T-helper 22 cell (primary cell): ENCODE measurements at places on chromosomes 1 and 21.

GRCh38 chr1:230857077-230857476, 11.2 kb downstream of the C1orf198 start:
- DNase-seq: no peak

DNA sequence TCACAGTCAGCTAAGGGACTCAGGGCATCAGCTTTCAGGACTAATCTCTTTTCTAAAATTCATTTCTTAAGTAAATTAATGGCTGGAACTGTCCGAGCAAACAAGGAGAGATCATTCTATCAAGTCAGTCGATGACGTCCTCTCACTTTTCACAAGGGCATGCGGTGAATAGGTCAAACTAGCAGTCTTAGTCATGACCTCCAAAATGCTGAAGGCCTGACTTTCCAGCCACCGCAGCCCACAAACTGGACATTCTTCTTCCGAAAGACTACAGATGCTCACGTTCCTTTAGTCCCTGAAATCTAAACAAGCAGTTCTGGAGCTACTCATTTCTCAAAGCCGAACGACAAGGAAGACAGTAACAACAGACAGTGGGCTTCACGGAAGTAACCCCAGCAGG, 127.9 kb downstream of the TIAM1 start:
- DNase-seq: no peak

- no peak for DNase-seq
Observed at GRCh38 chr1:14968251-14968851, 185.2 kb upstream of the TMEM51 start.

- no peak for DNase-seq
Observed at GRCh38 chr1:12376236-12377045, 146.6 kb downstream of the VPS13D start.

DNA sequence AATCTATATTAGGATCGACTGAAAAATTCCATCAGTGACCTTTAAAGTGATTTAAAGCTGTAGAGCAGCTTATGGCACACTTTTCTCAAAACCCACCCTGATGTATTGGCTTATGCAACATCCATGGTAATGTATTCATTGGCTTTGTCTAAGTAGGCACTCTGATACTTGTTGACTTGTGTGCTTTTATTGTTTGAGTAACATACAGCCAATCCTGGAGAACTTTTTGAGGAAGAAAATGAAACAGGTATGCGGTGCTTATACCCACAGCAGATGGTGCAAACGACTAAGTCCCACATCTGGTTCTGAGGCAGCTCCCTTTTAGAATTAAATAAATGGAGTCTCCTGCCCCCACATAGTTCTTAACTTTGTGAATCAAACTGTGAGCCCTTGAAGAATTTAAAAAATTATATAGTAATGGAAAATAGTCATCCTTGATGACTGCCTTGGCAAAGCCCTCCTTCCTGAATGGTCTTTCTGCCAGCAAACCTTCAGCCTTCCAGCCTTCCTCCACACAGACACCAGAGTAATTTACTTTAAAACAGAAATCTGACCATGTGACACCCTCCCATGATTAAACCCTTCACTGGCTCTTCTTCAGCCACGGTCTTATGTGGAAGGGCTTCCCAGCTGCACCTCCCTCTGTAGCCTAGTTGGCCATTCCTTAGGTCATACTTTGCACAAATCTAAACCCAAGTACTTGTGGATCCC, 116.0 kb downstream of the BCAR3 start:
- DNase-seq: no peak

GRCh38 chr1:232225336-232226131, 404.4 kb downstream of the SIPA1L2 start:
- no peak for DNase-seq

DNA sequence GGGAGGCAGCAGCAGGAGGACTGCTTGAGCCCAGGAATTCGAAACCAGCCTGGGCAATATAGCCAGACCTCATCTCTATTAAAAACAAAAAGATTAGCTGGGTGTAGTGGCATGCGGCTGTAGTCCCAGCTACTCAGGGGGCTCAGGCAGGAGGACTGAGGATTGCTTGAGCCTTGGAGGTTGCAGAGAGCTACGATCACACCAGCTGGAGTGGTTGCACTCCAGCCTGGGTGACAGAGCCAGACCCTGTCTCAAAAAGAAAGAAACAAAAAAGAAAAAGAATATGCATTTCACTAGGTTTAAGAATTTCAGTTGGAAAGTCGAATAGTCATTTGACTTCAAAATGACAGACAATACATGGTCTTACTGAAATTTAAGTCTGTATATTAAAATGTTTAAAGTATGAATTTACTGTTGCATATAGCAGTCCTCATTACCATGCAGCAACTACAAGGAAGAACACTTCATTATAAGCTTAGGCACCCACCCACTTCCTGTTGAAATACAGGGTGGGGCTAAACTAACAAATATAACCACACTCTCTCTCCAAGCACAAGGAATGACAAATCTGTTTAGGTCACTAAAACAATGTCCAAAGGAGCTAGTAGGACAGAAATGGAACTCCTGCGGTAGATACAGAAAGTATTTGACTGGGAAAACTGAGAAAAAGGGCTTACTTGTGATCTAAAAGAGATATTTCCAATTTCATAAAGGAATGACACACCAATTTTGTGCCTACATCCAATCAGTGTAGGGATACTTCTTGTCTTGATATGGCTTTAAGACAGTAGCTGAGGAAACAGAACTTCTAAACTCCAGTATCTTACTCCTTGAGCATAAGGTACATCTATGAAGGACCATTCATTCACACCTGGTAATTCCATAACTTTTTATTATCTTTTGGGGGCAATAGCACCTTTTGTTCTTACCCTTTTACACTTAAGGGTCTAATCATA, 44.1 kb downstream of the GPR3 start:
- DNase-seq: no peak

DNA sequence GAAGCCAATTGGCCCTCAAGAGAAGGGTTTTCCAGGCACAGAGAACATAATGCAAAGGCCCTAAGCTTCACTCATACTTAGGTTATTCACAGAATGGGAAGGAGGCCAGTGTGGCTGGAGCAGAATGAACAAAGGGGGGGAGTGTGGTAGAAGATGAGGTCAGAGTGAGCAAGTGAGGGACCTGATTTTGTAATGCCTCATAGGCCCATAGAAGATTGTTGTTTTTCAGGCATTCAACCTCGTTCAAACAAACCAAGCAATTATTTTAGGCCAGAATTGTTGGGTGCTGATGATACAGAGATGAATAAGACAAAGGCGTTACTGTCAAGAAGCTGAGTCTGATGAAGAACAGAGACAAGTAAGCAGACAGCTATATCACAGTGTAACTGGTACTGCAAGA, 54.5 kb upstream of the RAP1A start:
- DNase-seq: no peak

DNA sequence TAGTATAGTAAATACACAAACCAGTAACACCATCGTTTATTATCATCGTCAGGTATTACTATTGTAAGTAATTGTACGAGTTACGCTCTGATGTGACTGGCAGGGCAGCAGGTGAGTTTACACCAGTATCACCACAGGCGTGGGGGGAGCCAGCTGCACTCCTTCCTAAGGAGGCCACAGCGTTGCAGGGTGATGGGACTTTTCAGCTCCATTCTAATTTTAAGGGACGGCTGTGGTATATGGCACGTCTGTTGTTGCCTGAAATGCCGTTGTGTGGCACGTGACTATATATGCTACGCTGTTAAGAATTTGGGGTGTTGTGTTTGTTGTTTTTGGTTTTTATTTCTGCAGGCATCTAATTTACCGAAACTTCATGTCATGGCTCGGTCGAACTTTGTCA, 164.8 kb upstream of the COL6A1 start:
- no peak for DNase-seq

- DNase-seq: no peak
Observed at GRCh38 chr1:206723805-206724472, 39.2 kb downstream of the MAPKAPK2 start.

DNA sequence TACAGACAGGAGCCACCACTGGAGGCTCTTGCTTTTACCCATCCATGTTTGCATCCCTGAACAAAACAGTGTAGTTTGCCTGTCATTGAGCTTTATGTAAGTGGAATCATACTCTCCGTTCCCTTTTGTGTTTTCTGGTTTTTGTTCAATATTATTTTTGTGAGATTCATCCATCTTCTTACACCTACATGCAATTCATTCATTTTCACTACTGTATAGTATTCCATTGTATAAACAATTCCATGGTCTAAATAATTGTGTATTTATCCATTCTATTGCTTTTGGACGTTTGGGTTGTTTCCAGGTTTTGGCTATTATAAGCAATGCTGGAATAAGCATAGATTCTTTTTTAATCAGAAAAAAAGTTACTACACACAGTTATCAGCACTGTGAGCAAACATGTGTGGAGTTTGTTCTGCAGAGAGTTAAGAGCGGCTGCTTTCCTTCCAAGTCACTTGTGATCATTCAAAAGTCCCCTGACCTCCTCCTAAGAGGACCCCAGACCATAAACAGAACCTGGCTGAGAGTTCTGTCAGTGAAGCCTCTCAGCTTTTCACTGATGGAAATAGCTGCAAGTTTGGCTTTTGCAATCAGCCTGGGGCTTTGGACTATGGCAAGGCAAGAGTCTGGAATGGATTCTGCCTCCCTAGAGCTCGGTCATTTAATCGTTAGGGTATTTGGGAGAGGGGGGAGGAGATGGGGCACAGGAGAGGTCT, 5.1 kb upstream of the GPR157 start:
- DNase-seq: no peak

DNA sequence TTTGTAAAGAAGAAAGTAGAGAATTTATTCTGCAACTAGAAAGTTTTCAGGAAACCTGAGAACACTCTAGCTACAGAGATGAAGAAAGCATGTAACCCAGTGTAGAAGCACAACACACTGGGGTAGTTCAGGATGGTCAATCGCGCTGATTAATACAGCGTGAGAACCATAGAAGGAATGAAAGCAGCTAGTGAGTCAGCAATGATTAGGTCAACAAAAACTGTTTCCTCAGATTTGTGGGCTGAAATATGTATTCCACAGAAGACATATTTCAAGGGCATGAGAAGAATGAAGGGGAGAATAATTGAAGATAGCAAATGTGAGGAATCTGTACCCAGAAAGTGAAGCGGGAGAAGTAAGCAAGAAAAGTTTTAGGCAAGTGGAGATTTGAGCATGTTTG, 97.8 kb upstream of the ADGRL2 start:
- no peak for DNase-seq

DNA sequence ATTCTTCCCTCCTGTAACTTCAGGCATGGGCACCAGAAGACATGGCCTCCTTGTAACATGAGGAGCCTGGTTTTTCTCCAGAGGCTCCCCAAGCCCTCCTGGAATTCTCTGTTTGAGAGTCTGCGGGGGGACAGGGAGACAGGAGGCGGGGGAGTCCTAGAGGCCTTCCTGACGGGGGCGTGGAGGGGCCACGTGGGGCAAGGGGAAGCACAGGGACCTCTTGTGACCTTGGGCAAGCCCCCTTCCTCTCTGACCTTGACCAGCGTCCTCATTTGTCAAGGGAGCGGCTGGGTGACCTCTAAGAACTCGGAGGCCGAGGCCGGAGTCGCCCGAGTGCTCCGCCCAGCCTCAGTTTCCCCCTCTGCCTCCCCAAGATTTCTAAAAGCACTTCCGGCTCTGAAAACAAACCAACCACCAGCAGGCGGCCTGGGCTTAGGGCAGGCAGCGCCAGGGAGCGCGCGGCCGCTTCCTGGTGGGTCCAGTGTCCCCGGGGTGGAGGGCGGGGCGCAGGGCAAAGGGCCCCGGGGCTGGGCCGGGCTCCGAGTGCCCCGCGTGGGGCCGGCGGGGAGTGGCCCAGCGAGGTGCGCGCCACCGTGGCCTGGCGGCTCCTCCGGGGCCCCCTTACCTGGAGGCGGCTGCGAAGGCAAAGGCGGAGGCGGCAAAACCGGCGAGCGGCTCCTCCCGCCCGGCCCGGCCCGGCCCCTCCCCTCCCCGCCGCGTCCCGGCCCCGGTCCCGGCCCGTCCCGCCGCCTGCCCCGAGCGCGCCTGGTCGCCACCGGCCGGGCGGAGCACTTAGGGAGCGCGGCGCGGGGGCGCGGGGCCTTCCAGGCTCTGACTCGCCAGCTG, at the start of gene TMCO4:
Gene TMCO4, minus strand, starts transcription at position 687 of the 846 bp plus-strand sequence. CDS start 19,158 bp downstream, outside the sequence.
- peak; percentile 33 for DNase-seq

DNA sequence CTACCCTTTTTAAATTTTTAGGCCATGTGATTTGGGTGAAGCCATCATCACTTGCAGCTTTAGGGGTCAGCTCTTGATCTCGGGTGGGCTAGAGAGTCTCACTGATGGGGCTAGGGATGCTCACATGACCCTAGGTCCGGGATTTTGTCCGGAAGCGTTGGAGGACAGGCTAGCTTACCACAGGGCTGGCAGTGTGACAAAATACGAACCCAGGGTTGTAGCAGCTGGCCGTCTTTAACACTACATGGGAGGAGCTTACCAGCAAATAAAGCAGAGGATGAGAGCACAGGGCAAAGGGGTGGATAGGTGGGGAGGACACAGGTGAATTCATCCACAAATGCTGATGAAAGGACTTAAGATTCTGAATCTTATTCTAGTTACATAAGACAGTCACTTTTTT, 21.9 kb downstream of the GPR161 start:
- no peak for DNase-seq

GRCh38 chr1:187987236-187987776, 1158.6 kb downstream of the PLA2G4A start:
- DNase-seq: no peak

GRCh38 chr1:18977428-18977827, 21.0 kb upstream of the IFFO2 start:
- DNase-seq: no peak

- DNase-seq: no peak
Observed at GRCh38 chr1:161702250-161702649, 4.8 kb upstream of the FCRLA start.

DNA sequence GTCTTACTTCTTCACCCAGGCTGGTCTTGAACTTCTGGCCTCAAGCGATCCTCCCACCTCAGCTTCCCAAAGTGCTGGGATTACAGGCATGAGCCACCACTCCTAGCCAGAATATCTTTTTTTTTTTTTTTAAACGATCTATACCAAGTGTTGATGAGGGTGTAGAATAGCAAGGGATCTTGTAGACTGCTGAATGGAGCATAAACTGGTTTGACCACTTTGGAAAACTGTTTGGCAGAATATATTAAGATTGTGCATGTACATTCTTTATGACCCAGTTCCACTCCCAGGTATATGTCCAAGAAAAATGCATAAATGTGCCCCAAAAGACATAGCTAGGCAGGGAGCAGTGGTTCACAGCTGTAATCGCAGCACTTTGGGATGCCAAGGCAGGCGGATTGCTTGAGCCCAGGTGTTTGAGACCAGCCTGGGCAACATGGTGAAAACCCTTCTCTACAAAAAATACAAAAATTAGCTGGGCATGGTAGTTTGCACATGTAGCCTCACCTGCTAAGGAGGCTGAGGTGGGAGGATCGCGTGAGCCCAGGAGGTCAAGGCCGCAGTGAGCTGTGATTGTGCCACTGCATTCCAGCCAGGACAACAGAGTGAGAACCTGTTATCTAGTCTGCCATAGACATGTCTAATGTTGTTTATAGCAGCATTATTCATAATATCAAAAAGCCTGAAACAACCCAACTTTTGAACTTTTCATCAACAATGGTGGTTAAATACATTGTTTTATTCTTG, 184.0 kb downstream of the VPS13D start:
- DNase-seq: no peak

- DNase-seq: no peak
Observed at GRCh38 chr1:9593492-9594465, 5.1 kb downstream of the TMEM201 start.

DNA sequence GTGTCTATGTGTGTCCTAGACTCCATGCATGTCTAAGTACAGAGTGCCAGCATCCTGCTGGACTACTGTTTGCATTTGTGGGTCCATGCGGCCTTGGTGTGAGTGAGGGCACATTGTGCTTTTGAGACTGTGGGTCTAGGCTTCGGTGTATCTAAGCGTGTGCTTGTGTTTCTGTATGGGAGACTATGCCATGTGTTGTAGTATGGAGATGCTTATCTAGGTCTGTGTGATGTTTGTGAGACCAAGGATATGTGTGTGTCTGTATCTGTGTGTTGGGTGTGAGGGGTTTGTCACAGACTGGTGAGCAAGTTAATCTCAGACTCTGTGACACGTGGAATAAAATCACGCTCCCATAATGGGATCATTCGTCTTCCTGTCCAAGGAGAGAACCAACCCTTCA, 14.5 kb downstream of the AHDC1 start:
- no peak for DNase-seq
